ENCODE measurements at places on chromosomes 4 and X.

DNA sequence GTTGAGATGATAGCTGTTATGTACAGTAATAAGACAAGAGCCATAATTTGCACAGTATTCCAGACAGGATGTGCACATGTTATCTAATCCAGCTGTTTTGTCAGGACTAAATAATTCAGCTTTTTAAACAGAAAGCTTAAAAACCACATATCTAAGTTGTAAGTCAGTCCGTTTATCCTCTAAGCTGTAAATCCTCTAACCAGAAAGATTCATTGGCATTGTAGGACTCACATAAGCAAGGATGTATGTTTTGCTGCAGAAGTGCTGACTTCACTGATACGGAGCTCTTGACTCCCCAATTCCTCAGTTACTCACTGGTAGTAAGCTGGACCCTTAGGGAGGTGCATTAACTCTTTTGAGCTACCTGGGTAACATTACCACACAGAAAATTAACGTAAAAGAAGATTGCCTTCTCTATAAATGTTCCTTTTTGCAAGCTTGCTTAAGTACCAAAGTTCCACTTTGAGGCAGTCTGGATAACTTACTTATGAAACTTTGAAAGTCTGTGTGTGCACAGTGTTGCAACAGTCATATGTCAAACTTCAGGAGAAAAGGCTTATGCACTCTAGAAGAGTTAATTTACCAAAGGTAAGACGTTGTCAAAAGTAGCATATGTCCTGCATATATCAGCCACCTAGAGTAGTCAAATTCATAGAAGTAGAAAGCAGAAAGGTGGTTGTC, 58.3 kb upstream of the MAGEB2 start:
- DNase-seq = no peak

DNA sequence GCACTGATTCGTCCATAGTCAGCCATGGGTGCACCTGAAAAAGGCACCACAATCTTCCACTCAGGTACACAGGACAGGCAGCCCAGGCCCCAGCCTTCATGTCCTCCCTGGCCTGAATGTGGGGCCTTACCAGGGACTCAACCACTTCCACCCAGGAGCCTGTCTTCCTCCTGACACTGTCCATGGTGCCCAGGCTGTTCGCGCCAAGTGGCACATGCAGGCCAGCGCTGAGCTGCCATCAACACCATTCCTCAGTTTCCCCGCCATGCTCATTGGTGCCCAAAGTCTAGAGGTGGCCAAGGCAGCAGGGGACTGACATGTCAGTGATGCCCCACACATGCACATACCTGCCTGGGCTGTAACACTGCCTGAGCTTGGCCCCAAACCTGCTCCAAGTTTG, 322.2 kb upstream of the POU3F4 start:
- DNase-seq = no peak

DNA sequence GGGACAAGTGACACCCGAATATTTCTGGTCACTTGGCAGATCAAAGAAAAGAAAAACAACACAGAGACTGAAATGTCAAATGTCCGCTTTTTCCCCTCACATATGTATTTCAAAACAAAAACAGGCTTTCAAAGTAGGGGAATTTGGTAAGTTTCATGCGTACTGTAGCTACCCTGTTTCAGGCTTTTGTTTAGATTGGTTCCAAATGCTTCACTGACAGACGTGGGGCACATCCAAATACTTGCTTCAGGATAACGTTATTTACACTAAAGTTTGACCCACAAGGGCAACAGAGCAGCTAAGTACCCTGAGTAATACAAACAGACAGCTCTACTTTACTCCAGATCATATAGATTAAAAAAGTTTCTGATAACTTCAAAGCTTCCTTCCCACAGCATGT, 804.5 kb upstream of the POU3F4 start:
- no peak for DNase-seq

- DNase-seq = no peak
These were observed 98.3 kb downstream of the NFKB1 start for GRCh38 chr4:102599455-102599854.

DNA sequence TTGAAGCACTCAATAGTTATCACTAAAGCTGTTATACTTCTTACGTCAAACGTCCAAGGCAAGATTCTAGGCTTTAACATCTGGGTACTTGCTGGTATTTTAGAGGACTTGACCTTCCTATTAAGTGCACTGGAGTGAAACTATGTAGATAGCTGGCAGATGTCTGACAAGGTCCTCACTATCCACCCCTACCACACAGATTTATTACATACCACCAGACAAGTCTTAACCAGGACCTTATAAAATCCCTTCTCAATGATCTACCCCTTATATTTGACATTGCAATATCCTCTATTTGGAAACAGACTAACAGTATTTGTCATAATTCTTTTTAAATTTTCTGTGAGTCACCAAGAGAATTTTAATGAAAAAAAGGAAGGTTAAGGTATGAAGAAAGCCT, 78.8 kb downstream of the PDGFC start:
- DNase-seq = no peak

- no peak for DNase-seq
These were observed 98.8 kb downstream of the NPNT start for GRCh38 chr4:105994061-105994460.

DNA sequence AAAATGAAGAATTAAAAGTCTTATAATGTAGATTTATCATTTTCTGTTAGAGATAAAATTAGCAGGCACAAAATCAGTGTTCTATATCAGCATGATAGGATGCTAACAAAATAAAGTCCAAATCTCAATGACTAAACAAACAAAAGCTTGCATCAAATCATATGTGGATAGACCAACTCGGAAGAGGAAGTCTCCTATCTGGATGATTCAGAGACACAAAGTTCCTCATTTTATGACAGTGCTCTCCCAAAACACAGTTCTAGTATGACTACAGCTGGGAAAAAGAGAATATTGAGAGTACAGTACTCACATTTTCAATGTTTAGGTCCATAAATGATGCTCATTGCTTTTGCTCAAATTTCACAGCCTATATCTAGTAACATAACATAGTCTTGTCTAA, 376.1 kb upstream of the CTSO start:
- DNase-seq = no peak

DNA sequence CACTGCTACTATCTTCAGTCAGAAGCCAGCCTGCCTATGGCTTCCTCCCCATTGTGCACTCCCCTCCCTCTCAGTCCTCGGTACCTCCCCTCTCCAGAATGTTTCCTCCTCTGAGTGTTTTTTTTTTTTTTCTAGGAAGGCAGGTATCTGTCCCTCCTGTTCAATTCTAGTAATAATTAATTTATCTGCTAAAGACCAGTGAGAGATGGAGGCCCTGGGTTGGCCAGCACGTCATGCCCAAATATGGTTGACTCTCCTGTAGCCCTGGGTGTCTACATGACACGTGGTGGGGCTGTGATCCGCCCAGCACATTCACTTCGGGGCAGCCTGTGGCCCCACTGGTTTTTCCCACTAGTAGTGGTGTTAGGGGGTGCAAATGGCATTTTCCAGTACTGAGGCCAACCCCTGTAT, 1.8 kb downstream of the FLNA start:
- peak; percentile 44 for DNase-seq

DNA sequence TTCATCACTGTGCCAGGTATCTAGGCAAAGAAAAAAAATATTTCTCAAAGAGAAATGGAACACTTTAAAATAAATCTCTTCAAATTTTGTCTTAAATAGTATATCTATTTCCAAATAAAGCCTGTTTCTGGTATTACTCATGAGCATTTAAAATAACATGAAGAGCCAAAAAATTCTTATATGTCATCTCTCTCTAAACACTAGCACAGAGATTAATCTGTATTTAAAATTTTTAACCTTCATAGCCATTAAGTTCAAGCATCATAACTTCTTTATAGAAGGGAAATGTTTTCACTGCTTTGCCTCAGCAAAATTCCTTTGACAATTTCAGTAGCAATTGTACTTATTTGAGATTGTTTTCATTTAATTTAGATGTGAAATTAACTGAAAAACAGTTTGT, 5.1 kb upstream of the CORIN start:
- no peak for DNase-seq
